ENCODE measurements at places on chromosomes 11 and 22.

DNA sequence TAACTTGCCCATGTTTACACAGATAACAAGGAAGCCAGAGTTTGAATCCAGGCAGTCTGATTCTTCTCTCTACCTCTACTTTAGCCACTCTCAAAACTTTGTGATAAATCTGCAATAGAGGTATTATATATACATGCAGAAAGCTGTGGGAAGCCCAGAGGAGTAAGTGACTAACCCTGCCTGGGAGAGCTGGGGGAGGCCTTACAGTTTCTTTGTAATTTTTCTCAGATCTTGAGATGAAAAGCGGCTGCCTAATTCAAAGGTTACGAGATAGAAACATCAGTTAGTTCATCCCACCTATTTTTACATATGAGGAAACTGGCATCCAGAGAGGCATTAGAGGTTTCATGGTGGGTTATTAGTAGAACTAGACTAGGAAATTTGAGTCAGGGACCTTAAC lies 4.9 kb downstream of the STIM1 start:
- no peak for DNase-seq

- DNase-seq, result no peak
Measured at GRCh38 chr11:7871056-7871455, 60.0 kb downstream of the OR10A6 start.

DNA sequence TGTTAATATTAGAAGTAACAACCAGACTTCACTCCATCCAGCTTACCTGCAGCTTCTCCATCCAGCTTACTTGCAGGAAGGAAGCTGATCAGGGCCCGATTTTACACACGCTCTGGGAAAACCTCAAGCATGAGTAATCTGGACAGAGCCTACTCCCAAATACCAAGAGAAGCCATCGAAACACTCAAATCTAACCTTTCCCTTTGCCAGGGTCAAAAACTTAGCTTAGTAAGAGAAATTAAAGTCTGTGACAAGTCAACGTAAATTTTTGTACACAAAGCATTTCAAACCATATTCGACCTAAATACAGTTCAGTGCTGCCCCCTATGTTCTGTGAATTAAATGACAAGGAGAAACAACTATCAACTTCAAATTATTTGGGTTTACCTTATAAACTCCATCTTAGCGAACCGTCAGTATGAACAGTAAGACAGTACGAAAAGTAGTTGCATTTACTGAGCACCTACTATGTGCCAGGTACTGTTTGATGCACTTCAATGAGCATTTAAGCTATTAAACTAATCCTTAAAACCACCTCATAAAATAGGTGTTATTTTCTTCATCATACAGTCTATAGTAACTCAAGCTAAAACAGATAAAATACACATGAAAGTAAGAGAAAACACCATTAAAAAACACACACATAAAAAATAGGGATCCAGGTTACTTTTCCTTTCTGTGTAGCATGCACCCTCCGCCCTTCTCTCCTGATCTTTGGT lies 36.9 kb downstream of the ARFGAP3 start:
- DNase-seq, result no peak

- peak; percentile 87 for DNase-seq
Measured at GRCh38 chr22:24951942-24952836, at the start of gene KIAA1671. TSS of gene KIAA1671 (plus strand) at chr22:24952716. CDS start at chr22:25028000, 75,284 bp downstream.

DNA sequence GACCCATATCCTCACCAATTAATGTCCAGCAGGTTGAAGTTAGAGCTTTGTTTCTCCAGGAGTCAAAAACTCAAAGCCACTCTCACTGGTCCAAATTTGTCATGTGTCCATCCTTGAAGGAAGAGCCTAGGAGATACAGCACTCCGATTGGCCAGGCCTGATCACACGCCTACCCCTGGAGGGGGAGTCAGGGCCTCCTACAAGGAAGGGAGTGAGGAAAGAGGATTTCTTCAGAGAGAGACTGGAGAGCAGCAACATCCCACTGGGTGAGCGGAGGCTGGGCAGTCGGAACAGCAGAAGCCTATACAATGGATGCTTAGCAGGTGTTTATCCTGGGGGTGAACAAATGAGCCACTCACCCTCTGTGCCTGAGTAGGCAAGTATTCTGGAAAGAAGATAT lies 113.9 kb downstream of the TRIM29 start:
- no peak for DNase-seq

- peak; percentile 61 for DNase-seq
Measured at GRCh38 chr11:64013141-64013896, 22.4 kb upstream of the FLRT1 start.

GRCh38 chr11:29364006-29364405 lies 652.8 kb downstream of the KCNA4 start:
- no peak for DNase-seq

- peak; percentile 15 for DNase-seq
Measured at GRCh38 chr11:111026241-111026640, 219.3 kb upstream of the POU2AF2 start.

GRCh38 chr22:41524251-41524661 lies 20.0 kb downstream of the POLR3H start:
- DNase-seq, result no peak

- no peak for DNase-seq
Measured at GRCh38 chr11:131455843-131456704, 85.7 kb downstream of the NTM start.

DNA sequence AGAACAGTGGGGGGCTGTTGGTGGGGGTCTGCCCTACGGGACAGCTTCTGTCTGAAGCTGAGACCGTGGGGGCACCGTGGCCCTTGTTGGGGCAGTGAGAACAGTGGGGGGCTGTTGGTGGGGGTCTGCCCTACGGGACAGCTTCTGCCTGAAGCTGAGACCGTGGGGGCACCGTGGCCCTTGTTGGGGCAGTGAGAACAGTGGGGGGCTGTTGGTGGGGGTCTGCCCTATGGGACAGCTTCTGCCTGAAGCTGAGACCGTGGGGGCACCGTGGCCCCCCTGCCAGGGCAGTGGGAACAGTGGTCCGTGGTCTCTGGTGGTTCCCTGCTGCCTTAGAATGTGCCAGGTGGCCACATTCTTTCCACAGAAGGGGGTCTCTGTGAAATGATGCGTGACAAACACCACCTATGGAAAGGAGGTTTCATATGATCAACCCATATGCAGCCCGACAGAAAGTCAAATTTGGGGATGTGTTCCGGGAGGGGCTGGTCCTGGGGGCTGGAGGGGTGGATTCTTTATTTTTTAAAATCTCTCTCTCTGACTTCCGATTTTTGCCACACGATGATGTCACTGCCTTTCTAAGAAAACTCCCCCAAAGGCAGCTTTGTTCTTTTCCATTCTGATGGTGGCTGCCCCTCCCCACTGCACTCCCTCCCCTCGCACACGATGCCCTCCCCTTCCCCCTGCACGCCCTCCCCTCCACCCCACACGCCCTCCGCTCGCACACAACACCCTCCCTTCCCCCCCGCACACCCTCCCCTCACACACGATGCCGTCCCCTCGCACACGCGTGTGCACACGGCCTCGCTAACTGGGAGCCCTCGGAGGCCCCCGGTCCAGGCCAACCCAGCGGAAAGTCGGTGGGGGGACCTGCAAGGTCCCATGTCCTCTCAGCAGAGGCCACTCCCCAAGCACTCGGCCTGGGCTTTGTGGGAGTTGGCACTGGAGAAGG lies 1186.5 kb downstream of the BRD1 start:
- no peak for DNase-seq

- no peak for DNase-seq
Measured at GRCh38 chr11:22878604-22879003, 18.3 kb upstream of the CCDC179 start.

GRCh38 chr22:42134100-42135020 lies 3.8 kb upstream of the CYP2D6 start:
- DNase-seq, result no peak

DNA sequence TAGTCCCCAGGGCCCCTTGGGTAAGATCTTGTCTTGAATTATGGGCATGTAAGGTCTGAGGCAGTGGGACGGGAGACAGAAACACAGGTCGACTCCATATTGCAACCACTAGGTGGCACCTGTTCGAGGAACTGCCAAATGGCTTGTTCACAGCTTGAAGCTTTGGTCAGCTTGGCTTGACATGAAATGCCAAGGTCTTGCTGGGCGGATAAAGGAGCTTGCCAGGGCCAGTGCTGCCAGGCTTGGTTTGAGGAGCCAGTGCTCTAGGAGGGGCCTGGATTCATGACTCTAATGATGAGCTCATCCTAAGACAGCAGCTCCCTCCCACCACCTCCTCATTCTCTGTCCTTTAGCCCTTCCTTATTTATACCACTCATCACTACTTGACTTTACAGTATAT lies 11.9 kb upstream of the NRIP3 start:
- DNase-seq, result peak; percentile 77

GRCh38 chr11:27949951-27950738 lies 157.8 kb downstream of the KIF18A start:
- no peak for DNase-seq

GRCh38 chr11:64455456-64456261 lies 96.7 kb downstream of the RPS6KA4 start:
- DNase-seq, result no peak

- no peak for DNase-seq
Measured at GRCh38 chr11:64477675-64478074, 113.3 kb upstream of the SLC22A12 start.

- DNase-seq, result no peak
Measured at GRCh38 chr11:108466405-108466804, 924 bp downstream of the C11orf65 start.

GRCh38 chr11:20113149-20113438 lies 47.2 kb downstream of the DBX1 start:
- DNase-seq, result no peak

DNA sequence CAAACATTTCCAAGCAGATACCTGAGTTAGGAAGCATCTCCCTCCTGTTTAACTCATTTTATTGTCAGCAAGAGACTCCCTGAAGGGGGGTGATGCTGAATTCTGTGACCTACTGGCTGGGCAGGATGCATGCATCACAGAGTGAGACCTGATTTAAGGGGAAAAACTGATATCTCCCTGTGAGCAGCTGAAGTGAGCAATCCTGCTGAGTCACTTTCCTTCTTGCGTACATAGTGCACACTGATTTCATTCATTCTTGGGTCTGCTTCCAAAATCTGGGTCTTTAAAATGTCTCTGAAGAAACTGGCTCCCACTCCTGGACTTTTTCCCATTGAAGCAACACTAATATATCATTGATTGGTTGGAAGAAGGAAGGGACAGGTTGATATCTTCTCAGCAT lies 23.3 kb downstream of the P4HA3 start:
- no peak for DNase-seq

- no peak for DNase-seq
Measured at GRCh38 chr22:27493796-27494195, 307.8 kb downstream of the MN1 start.

DNA sequence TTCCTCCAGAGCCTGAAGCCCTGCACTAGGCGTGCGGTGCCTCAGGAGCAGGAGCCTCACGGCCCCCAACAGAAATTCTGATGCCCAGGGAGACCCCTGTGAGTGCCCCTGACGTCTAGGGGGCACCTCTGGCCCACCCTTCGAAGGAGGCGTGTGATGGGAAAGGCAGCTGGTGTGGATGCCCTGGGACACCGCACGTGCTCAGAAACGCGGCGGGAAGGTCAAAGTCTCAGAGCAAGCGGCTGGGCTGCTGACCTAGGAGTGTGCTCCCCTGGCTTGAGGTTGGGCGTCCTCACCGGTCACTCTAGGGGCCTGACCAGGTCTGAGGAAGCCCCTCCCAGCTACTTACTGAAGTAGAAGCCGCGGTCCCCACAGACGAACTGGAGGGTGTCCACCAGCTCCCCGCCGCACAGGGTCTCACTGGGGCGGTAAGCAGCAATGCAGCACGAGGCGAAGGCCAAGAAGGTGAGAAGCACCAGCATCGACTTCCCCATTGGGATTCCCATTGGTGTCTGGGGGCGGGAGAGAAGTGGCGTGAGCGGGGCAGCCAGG lies 4.1 kb downstream of the IGF2 start:
- DNase-seq, result no peak

GRCh38 chr11:14413307-14414069 lies 54.5 kb upstream of the RRAS2 start:
- DNase-seq, result no peak

GRCh38 chr11:78940500-78941225 lies 366.0 kb upstream of the NARS2 start:
- peak; percentile 95 for DNase-seq

DNA sequence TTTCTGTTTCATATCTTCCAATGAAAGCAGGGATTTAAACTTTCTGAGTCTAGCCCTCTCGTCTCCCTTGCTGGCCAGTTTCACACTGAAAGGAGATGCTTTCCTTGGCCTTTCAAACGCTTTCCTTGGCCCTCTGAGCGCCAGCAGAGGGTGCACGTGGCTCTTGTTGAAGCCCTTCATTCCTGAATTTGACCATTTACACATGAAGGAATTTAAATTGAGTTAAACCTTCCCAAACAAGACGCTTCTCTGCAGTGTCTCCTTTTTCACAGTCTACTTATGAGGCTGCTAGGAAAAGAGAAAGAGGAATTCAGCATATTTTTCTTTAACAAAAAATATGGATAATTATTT lies 21.6 kb downstream of the NNMT start:
- DNase-seq, result peak; percentile 85

DNA sequence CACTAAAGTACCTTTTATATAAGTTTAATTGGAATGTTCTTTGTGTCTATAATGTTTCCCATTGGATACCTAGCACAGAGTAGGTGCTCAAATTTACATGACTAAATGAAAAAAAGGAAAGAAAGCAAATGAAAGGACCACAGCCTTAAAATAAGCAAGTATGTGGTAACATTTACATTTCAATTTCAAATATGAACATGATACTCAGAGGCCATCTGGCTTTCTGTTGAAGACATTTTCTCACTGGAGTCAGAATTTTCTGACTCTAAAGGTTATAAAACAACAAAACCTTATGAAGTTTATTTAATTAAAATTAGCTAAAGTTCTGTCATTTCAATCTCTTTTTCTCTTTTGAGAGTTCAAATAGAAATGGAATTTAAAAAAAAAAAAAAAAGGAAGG lies 904 bp upstream of the ANGPTL5 start:
- no peak for DNase-seq

DNA sequence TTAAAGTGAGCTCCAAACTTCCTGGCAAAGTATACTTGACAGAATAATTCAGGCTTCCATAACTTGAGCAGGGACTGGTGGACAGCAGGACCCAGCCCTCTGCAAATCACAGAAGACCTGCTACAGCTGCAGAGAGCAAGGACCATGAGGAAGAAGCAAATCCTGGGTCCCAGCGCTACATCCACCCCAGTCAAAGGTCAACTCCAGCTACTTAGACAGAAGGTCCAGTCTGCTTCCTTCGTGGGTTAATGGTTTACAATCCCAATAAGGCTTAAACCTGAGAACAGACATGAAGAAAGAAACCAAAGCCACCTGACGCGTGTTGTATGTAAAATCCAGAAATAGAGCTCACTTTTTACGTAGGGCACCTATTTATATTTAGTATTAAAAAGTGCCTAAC lies 57.7 kb downstream of the SHANK2 start:
- DNase-seq, result no peak

GRCh38 chr11:47213950-47214565 lies 716 bp upstream of the DDB2 start:
- peak; percentile 92 for DNase-seq

DNA sequence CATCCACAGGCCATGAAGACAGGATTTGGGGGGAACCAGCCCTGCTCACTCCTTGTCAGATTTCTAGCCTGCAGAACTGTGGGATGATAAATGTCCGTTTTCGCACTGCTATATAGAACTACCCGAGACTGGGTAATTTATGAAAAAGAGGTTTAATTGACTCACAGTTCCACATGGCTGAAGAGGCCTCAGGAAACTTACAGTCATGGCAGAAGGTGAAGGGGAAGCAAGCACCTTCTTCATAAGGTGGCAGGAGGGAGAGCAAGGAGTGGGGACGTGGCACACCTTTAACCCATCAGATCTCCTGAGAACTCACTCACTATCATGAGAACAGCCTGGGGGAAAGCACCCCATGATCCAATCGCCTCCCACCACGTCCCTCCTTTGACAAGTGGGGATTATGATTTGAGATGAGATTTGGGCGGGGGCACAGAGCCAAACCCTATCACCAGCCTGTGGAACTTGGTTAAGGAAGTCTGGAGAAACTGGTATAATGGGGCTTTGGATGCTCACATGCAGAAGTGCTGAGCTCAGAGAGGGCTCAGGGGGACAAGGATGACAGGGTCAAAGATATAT lies 50.7 kb downstream of the MYEOV start:
- no peak for DNase-seq
